ENCODE measurements at places on chromosomes 12 and 14. TPM values are rescaled to one million over a fixed set of nuclear protein-coding genes. Genes with fewer than 3 reads are reported as not detected.

GRCh38 chr12:117662620-117663395, 301.4 kb upstream of the NOS1 start:
- no peak for DNase-seq

The SLC7A8 gene
- total RNA-seq = 74.0 TPM

DNA sequence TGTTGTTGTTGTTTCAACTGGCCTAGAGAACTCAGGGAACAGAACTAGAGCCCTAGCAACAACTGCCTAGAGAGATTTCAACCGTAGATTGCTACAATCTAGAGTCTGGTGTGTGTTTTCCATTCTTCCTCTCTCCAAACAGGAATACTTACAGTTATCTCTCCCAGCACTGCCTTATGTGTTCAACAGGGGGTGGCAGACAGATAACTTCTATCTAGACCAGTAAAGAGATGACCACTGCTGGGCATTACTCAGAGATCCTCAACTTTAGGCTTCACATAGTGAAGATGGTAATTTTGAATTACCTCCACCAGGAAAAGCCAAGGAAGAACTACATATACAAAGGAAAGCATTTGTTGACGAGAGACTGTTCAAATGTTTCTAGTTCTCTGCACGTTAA, 4.8 kb downstream of the TXNDC16 start:
- no peak for DNase-seq

DNA sequence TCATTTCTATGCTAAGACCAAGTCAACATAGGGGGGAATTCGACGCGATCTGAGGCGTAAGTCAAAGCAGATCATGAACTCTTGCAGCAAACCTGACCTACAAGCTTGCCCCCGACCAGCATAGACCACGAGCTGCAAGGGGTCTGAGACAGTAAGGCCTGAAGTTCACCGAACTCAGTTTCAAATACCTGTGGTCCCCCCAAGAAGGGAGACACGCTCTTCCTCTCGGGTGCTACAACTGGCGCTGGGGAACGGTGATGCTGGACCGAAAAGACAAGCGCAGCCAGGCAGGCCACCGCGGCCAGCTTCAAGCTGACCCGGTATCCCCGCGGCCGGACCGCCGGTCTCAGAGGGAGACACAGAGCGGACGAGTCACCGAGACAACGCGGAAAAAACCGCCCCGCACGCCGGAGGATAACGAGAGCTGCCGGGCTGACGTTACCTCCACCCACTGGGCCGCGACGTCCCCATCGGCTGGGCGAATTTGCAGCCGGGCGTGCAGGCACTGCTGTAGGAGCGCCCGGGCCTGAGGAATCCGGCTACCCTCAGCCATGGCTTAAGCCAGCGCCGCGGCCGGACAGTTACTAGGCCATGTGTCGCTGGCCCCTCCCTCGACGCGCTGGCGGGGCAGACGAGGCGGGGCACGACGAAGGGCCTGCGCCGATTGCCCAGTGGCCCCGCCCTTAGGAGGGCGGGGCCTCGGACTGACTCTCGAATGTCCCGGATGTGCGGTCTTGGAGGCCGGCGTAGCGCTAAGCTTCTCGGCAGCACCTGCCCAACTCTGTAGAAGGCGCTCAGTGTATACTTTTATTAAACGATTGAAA, at the start of gene DTD2:
Gene DTD2 (minus strand): TSS at position 666 of the 824 bp plus-strand sequence. CDS start 113 bp downstream, at position 553.
- DNase-seq = peak; percentile 97

- peak; percentile 98 for DNase-seq
Observed at GRCh38 chr12:53079226-53080117, at the start of gene SPRYD3. Gene SPRYD3, minus strand, starts transcription at chr12:53079390. Its CDS starts 57 bp downstream, at chr12:53079333.

DNA sequence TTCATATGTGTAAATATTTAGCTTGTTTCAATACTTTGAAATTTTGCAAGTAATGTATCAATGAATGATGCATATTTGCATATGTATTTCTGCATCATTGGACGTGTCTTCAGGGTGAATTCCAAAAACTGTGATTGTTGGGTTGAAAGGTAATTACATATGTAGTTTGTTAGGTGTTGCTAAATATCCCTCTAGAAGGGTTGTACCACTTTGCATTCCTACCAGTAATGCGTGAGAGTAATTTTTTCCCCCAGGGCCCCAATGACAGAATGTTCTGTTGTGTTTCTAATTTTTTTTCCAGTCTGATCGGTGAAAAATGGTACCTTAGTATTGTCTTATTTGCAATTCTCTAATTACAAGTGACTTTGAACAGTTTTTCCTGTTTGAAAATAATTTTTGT, 408.9 kb downstream of the NAV3 start:
- no peak for DNase-seq

DNA sequence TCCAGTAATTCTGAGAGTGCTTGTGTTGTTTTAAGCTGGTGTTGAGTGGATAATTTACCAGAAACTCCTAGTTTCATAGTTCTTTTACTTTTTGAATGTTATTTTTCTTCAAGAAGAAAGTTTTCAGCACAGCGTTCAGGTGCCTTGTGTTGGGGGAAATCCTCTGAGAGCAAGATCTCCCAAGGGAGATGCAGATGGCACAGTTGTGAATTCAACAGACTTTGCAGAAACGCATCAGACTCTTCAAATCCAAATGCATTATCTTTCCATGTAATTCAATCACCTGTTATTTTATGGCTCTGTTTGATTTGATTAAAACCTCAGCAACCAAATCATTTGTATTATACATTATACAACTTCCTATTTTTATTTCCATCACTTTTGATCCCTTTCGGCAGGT, 439.9 kb downstream of the EGLN3 start:
- no peak for DNase-seq

The TGM1 gene
- total RNA-seq = 8.8 TPM
